Fibroblast of the conjunctiva (primary cell): ENCODE measurements at places on chromosomes 3 and 15.

- DNase-seq, result no peak
These were observed 217.3 kb downstream of the ZIC4 start for GRCh38 chr3:147189016-147189415.

- DNase-seq, result no peak
These were observed 736 bp upstream of the MBNL1 start for GRCh38 chr3:152267831-152268554.

DNA sequence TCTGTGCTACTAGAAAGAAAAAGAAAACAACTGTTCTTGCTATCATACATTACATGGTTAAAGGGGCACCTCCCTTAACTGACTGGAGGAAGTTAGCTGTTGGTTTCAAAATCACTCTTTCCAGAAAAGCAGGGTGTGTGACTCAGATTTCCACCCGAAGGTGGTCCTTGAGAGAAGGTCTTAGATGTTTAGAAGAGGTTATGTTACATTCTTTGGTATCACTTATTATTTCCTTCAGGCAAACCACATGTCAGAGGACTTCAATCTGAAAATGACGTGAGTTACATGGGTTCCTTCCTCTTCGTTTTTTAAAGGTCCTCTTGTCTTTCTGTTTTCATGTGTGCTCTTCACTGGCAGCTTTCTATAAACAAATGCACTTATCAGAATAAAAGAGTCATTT is 307.9 kb upstream of the CBLB start:
- DNase-seq, result no peak

- DNase-seq, result no peak
These were observed 8.8 kb upstream of the GRAMD1C start for GRCh38 chr3:113829576-113830354.

DNA sequence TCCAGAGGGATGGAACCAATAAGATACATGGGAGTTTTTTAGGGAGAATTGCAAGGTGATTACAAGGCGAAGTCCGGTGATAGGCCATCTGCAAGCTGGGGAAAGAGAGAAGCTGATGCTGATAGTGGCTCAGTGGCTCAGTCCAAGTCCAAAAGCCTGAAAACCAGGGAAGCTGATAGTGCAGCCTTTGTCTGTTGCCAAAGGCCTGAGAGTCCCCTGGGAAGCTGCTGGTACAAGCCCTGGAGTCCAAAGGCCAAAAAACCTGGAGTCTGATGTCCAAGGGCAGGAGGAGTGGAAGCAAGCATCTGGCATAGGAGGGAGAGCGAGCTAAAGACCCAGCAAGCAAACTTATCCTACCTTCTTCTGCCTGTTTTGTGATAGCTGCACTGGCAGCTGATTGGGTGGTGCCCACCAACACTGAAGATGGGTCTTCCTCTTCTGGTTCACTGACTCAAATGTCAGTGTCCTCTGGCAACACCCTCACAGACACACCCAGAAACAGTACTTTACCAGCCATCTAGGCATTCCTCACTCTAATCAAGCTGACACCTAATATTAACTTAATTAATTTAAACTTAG is 16.7 kb downstream of the TFG start:
- DNase-seq, result no peak

DNA sequence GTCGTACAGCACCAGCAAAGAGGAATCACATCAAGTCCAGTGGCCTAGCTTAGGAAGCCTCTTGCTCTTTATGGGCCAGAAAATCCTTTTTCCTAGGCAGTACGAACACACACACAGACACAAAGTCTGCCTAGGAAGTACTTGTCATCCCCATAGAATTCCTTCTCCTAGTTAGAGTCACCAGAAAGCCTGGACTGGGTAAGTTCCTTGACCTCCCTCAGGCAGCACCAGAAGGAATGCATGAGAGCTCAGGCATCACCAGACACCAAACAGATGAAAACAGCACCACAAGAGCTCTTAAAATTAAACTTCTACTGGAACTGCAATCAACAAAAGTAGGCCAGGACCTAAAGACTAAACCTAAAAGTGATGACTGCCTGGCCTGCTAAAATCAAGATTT is 192.9 kb upstream of the CCDC54 start:
- DNase-seq, result no peak

- peak; percentile 29 for DNase-seq
These were observed 245.4 kb upstream of the CDIN1 start for GRCh38 chr15:36334059-36334458.

DNA sequence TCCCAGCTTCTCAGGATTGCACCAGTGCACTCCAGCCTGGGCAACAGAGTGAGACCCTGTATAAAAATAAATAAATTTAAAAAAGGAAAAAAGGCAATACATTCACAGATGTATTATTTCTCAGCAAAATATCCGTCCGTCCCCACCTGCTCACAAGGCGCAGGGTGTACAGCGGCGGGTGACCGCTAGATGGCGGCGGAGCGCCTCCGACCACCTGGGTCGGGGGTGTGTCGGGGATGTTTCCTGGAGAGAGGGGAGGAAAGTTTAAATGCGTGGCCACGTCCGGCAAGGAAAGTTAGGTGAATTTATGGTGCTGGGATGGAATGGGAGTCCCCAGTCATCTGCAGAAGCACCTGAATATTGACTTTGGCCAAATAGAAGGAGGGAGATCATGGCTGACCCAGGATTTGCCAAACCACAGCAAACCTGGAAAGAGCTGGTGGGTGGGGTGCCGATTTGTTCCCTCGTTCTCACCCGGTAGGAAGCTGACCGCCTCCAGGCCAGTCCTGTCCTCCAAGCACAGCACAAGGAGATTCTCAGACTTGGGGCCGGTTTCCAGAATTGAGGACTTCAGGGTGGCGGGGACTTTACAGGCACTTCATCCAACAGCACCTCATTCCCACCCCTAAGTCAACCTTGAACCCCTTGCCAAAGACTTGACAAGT is 88.3 kb downstream of the TMEM266 start:
- no peak for DNase-seq

GRCh38 chr3:107870943-107871638 is 219.7 kb downstream of the CD47 start:
- no peak for DNase-seq

DNA sequence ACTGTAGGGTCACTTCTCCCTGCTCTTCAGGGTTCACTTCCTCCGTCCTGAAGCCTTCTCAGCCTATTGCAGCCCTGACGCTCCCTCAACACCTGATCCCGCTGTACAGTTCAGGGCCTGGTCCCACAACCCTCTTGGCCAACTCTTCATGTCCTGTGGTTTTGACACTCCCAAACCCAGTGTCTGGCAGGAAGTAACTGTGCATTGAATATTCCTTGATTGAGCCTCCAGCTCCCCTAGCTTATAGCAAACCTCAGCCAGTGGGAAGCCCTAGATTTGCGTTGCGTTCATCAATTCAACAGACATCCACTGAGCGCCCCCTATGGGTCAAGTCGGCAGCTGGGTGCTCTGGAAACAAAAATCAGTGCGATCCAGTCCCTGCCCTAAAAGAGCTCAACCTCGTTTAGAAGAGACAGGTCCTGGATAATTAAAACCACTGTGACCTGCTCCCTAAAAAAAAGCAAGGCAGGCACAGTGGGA is 13.5 kb downstream of the UBAP1L start:
- peak; percentile 51 for DNase-seq
